ENCODE measurements at places on chromosomes 5 and 9.
A peak's percentile ranks its signal among the peaks of the same experiment; 100 is the strongest.

GRCh38 chr5:115838885-115839518 lies 2.4 kb downstream of the ATG12 start:
- peak; percentile 22 for DNase-seq

DNA sequence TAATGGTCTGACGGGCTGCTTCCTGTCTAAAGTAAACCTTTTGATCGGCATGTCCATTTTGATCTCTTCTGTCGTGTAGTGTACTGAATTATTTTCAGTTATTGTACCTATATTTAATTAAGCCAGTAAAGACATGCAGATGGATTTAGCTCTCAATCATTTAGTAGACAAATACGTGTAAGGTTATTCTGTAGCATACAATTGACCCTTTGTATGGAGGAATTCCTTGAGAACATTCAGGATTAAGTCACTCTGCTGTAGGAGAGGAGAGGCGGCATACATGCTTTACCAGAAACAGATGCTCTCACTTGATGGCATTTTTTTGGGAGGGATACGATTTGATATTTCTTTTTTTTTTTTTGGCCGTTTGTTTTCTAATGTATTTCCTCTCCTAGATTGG lies 141.0 kb downstream of the PBX3 start:
- DNase-seq = no peak

- DNase-seq = no peak
Observed at GRCh38 chr5:175816348-175816747, 55.0 kb upstream of the CPLX2 start.

- DNase-seq = no peak
Observed at GRCh38 chr5:88509403-88509802, 240.8 kb upstream of the TMEM161B start.

DNA sequence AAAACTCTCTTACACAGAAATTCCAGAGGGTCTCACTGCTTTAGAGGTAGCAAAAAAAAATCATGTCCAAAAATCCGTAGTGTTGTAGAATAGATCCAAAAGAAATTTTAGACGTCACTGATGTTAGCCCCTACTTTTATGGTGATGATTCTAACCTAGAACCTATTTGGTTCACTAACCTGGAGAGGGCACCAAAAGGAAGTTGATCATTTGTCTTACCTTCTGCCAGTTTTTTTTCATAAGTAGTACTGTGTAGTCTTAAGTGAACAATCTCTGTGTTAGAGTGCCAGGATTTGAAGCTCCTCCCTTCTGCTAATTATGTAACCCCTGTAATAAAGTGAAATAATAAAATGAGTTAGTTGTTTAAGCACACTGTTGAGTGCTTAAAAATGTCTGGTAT lies 215.2 kb downstream of the SMARCA2 start:
- no peak for DNase-seq

DNA sequence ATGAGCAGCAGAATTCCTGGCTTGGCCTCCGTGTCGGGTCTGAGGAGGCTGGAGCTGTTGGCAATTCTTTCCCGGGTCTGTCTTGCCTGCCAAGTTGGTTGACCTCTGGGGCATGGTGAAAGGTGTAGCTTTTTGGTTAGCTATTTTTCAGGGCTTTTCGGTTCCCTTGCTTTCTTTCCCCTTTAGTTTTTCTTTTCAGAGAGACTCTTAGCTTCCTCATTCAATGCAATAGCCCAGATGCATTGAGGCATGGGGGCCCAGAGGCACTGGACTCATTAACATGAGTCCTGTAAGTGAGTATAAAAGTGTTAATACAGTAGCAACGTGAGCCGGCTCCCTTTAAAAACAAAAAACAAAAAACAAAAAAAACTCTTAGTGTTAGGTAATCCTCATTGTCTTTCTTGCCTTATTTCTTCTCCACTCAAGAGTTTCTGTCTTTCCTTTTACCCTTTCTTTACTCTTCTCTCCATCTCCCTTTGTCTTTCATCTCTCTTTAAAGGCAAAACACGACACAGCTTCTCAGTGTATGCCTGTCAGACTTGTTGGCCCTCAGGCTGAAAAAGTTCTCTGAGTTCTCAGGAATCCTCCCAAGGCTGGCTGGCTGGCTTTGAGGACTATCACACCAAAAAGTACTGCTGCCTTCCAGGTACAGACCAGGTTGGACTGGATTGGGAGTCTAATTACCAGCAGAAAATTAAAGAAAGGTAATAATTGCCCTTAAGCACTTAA lies 289.9 kb upstream of the TUT7 start:
- no peak for DNase-seq

DNA sequence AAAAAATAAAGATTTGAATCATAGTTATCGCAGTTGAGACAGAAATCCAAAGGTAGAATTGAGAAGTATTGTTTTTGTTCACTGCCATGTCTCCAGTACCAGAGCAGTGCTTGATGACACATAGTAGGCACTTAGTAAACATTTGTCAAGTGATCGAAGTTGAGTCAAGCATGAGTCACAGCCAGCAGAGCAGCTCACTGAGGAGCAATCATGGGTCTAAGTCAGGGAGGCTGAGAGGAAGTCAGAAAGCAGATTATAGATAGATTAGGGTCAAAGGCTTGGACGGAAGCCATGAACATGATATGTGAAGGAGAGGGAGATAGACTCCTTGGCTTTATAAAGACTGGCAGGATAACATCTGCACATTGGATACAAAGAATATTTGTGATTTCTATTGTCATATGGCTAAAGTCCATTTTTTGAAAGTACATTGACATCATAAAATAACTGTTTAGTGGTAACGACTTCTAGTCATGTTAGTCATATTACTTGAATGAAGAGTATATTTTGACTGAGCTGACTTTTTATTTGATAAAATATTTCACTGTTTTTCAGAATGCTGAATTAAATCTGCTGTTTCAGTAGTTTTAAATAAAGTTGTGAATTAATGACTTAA lies 168.5 kb downstream of the RAB3C start:
- DNase-seq = peak; percentile 12

DNA sequence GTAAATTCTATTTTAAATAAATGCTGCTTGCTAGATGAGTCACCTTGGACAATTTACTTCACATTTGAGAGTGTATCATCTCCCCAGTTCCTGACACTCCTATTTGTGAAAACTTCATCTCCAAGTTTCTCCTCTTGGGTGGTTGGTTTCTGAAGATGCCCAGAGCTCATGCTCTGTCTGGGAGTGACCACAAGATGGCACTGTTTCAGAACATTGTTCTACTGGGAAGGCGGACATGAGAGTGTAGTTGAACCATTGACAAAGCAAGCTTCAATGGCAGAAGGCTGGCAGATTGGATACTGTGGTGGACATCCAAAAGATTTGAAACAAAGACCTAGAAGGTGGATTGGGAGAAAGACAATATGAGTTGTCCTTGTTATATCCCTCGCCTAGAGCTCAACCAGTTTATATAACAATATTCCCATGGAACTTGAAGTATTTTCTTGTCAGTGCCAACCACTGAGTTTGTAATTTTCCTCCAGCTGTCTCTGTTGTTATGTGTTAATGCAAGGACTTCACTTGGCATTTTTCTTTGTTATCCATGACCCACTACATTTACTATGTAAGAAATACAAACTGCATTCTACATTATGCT lies 234.3 kb upstream of the ANKH start:
- peak; percentile 22 for DNase-seq

- DNase-seq = no peak
Observed at GRCh38 chr5:84304599-84304998, 80.1 kb downstream of the EDIL3 start.

GRCh38 chr9:6330958-6331634 lies 2.9 kb downstream of the TPD52L3 start:
- no peak for DNase-seq

GRCh38 chr5:77305956-77306355 lies 95.5 kb downstream of the PDE8B start:
- DNase-seq = no peak

- no peak for DNase-seq
Observed at GRCh38 chr5:143002459-143003327, 232.5 kb downstream of the ARHGAP26 start.

GRCh38 chr9:135989722-135990467 lies 28.7 kb upstream of the UBAC1 start:
- DNase-seq = no peak

- no peak for DNase-seq
Observed at GRCh38 chr9:76912636-76913275, 6.8 kb upstream of the PRUNE2 start.

DNA sequence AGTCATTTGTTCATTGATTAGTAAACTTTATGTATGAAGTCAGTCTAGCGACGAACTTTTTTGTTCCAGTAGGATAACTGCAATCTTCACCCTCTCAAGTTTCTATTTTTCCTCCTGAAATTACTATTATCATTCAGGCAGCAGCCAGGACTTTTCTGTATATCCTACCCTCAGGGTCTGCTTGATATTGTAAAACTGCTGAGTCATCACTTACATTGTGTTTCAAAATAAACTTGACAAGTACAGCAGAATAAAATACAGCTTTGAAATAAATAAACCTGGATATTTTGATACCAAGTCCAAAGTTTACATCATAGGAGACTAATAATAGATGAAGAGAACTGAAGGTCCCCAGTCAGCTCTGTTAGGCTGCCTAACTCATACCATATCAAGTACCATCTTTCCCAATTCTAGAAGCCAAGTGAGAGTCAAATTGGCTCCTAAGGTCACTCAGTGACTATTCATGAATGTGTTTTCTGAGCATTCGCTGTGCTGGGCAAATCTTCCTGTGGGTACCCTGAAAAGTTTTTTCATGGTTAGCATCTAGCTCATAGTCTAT lies 234.6 kb downstream of the PARP8 start:
- no peak for DNase-seq

DNA sequence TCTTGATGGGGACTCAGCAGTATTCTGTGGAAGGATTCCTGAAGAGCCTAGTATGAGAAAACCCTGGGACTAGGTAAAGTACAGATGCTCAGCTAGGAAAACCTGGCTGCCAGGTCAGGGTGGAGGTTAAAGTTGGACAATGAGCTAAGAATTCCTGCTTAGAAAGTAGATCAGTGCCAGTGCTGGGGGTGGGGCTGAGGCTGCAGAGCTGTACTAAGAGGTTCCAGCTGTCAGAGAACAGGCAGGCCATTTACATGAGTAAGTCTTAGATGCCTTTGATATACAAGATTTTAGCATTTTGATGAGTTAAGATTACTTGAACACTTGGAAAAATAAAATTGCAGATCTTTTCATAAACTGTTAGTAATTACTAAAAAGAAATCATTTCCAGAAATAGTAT lies 332.3 kb upstream of the NUDT12 start:
- DNase-seq = no peak

- no peak for DNase-seq
Observed at GRCh38 chr9:34233672-34234071, 54.8 kb downstream of the UBAP1 start.

DNA sequence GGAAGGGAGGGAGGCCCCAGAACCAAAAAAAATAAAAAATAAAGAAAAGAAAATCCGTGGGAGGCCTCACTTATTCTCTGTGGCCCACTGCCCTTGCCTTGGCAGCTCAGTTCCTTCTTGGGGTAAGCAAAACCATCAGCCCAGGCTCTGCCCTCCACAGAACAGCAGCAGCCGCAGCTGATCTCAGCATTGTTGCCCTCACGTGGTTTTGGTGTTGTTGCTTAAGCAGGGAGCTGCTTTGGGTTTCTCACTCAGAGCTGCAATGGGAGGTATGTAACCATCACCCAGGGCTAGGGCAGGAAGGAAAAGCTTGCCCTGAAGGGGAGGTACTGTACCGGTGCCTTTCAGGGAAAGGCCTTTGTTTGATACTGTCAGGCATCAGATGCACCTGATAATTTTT lies 374.7 kb upstream of the WWC1 start:
- no peak for DNase-seq

DNA sequence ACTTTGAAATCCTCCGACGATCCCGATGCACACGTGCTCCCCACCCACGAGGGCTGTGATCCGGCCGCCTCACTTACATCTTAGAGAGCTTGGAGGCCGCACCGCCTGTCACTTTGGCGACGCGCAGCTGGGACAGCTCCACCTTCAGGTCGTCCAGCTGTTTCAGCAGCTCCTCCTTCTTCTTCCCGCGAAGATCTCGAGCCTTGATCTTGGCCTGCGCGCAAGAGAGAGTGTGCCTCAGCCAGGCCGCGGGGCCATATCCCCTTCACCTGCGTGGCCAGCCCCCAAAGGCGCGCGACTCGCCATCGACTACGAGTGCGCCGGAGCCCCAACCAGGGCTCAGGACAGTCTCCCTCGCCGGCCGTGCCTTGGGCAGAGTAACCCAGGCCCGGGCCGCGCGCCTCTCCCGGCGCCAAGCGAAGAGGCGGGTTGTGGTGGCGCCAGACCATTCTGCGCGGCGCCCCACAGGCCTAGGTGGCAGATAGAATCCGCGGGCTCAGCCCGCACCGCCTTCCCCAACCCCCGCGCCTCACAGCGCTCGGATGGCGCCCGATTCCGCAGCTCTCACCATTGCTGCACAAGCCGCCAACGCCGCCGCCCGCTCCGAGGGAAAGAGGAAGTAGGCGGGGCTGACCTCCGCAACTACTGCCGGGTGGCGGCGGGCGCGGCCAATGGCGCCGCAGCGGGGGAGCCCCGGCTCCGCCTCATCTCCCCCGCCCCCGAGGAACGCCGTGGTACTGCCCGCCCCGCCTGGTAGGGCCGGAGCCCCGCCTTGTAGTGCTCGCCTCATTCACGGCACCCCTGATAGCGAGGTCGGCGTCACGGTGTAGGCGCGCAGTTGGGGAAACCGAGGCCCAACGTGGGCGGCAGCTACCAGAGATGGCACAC lies at the start of the genes ARPC5L and RPL35:
Gene ARPC5L, plus strand, starts transcription at position 789 of the 888 bp plus-strand sequence. CDS start 7,161 bp downstream, outside the sequence.
Gene RPL35, minus strand, starts transcription at position 616 of the 888 bp plus-strand sequence. Its CDS starts 45 bp downstream, at position 571.
- DNase-seq = peak; percentile 89

GRCh38 chr5:123937230-123937629 lies 425.3 kb downstream of the CSNK1G3 start:
- no peak for DNase-seq

GRCh38 chr9:134336228-134336627 lies 10.0 kb downstream of the RXRA start:
- no peak for DNase-seq

- DNase-seq = no peak
Observed at GRCh38 chr5:139470821-139471300, at the start of gene SMIM33. Gene SMIM33, plus strand, starts transcription at chr5:139471004. Its CDS starts 118 bp downstream, at chr5:139471122.

GRCh38 chr5:119750887-119751733 lies 121.8 kb downstream of the FAM170A start:
- DNase-seq = no peak

DNA sequence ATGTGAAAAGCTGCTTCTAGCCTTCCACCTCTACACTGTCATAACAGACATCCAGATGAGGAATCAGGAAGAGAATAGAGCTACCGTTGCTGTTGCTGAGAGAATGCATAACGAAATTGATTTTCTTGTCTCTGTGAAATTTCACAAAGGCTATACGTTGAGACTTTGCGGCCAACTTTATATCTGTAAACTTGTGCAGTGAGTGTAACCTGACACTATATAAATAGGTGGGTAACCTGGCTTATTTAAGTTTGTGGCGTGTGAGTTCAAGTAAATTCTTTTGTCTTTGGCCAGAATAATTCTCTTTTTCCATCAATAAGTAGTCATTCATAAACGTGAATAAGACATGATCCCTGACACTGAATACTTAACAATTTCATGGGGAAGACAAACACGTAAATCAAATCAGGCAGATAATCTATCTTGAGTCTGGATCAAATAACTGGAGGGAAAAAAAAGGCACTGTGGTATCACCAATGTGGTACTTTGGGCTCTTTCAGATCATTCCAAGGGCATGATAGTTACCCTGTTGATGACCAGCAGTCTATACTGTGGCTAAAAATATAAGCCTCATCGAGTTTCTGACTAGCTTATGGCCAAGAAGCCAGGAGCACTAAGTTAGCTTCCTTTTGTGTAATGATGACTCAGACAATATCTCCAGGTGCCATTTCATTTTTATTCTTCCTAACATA lies 98.2 kb upstream of the RASA1 start:
- no peak for DNase-seq

GRCh38 chr5:81506900-81507588 lies 113.1 kb upstream of the ACOT12 start:
- peak; percentile 8 for DNase-seq
